ENCODE measurements at places on chromosomes 2 and 18.

DNA sequence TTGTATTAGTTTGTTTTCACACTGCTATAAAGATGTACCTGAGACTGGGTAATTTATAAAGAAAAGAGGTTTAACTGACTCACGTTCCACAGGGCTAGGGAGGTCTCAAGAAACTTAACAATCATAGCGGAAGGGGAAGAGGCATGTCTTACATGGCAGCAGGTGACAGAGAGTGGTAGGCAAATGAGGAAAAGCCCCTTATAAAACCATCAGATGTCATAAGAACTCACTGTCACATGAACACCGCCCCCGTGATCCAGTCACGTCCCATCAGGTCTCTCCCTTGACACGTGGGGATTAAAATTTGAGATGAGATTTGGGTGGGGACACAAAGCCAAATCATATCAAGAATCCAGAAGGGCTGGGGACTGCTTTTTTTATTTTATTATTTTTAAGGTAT, 120.0 kb downstream of the GALNT14 start:
- DNase-seq: no peak

GRCh38 chr2:44774826-44775492, 166.5 kb upstream of the SIX3 start:
- no peak for DNase-seq

DNA sequence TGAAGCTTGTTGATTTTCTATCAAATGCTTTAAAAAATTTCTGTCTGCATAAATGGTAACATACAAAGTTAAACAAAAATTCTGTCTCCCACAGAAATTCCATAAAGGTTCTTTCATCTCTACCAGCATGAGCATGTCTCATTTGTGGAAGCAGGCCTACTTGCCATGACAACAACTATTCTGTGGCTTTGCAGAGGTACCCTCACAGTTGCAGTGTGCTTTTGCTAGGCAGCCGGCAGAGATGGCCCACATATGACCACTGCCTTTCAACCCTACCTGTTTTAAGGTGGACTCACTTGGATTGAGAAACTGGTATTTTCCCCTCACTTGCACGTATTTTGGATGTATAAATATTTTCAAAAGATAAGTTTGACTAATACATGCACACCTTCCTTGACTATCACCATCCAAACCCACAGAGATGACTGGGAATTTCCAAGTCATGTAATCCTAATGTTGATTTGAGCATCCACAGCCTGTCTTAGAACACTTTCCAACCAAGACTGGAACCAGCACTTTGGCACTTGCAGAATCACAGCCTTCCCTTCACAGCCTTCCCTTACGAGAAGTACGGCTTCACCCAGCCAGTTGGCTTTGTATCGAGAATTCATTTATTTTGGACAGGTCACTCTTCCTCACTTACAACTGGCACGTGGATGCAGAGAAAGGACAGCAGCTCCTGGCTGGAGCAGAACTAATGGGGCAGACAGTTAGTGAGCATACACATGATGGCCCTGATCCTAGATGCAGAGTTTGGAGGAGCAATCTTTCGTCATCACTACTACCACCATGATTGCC, 9.3 kb upstream of the FHL2 start:
- DNase-seq: no peak

- DNase-seq: no peak
Measured at GRCh38 chr18:49249521-49249920, 210.9 kb downstream of the DYM start.

DNA sequence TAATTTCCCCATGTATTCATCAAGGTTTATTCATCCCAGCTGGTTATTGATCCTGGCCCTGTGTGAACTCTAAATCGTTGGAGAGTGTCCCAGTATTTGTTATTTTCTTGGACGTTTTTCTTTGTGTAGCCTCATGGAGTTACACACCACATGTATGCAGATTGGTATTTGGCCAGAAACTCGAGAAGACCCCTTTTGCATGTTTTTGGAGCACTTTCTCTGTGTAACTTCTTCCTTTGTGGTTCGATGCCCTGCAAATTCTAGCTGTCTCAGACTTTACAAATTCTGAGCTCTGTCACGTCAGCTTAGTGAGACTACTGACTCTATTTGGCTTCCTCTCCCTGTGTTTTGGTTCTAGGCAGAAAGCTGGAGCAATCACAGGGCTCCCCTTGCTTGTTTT, 198.7 kb downstream of the MCFD2 start:
- no peak for DNase-seq
